NCI-H774 (cell line): ENCODE measurements at places on chromosomes 5 and 9.

- no peak for DNase-seq
Measured at GRCh38 chr9:137619240-137620047, 639 bp downstream of the EHMT1 start.

- no peak for DNase-seq
Measured at GRCh38 chr9:22049411-22049810, 40.3 kb upstream of the CDKN2B start.

DNA sequence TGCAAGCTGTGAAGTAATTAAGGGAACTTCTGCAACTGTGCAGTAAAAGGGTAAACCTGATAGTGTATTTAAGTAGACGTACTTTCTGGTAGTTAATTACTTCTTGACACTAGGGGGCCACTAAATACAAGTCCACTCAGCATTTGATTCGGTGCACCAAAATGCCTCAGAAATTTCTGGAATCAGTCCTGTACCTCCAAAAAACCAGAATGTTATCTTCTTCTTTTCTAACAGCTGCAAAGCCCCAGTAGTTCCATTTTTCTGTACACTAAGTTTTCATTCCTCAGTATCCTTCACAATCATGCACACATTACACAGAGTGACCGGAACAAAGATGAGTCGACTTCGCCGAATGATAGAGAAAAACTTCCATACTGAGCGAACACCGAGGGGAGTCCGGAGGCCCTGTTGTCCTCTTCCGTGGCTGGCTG is 484 bp downstream of the GFM2 start:
- no peak for DNase-seq

DNA sequence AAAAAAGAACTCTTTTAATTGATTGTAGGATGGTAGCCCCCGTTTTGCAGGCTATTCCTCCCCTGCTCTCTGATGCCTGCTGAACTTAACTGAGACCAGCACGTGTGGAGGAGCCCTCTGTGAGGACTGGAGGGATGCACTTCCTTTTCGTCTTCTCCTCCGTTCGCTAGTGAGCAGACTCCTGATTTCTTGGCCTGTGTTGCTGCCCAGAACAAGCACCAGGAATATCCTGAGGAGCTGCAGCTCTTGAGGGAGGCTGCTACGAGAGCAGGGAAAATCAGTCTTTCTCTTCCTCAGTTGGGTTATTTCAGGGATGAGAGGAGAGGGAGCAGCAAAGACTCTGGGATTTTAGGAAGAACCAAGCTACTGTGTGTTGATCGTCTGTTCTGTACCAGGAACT is 74.7 kb downstream of the ARHGAP26 start:
- no peak for DNase-seq

GRCh38 chr9:12908895-12909294 is 134.1 kb downstream of the LURAP1L start:
- peak; percentile 43 for DNase-seq

DNA sequence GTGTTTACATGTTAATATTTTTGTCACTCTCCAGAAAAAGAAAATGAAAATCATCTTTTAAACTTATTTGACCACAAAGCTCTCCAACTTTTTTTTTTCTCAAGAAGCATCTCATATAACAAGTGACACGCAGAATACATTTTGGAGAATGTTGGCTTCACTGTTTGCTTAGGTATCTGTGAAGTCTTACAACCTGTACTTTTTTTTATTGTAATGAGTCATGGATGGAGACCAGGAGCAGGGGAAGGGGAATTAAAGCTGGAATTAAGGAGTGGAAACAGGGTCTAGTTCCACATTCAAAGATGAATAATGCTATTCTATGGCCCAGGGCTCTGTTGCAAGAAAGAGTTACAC is 211.9 kb downstream of the MAN2A1 start:
- no peak for DNase-seq

DNA sequence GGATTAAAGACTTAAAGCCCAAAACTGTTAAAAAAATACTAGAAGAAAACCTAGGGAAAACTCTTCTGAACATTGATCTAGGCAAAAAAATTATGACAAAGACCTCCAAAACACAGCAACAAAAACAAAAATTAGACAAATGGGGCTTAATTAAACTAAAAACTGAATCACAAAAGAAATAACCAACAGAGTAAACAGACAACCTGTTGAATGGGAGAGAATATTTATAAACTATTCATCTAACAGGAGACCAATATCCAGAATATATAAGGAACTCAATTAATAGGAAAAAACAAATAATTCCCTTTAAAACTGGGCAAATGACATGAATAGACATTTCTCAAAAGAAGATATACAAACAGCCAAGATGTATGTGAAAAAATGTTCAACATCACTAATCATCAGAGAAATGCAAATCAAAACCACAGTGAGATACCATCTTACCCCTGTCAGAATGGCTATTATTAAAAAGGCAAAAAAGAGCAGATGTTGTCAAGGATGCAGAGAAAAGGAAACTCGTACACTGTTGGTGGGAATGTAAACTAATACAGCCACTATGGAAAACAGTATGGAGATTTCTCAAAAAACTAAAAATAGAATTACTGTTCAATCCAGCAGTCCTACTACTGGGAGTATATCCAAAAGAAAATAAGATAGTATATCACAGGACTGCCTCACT is 50.2 kb upstream of the TLX3 start:
- no peak for DNase-seq

DNA sequence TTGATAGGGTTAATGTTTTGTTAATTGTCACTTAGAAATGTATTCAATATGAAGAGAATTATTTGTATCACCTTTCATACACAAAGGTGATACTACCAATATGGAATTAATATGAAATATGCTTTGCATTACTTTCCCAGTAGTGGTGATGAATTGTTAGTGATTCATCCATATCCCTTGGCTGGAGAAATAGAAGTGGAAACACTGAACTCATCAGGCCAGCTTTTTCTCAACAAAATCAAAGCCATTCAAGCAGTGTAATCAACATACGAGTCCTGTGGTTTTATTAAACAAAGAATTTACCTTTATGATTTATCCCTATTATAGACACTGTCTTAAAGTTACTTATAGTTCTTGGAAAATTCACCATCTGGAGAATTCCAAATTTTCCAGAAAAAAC is 264.0 kb upstream of the MEF2C start:
- DNase-seq = no peak

DNA sequence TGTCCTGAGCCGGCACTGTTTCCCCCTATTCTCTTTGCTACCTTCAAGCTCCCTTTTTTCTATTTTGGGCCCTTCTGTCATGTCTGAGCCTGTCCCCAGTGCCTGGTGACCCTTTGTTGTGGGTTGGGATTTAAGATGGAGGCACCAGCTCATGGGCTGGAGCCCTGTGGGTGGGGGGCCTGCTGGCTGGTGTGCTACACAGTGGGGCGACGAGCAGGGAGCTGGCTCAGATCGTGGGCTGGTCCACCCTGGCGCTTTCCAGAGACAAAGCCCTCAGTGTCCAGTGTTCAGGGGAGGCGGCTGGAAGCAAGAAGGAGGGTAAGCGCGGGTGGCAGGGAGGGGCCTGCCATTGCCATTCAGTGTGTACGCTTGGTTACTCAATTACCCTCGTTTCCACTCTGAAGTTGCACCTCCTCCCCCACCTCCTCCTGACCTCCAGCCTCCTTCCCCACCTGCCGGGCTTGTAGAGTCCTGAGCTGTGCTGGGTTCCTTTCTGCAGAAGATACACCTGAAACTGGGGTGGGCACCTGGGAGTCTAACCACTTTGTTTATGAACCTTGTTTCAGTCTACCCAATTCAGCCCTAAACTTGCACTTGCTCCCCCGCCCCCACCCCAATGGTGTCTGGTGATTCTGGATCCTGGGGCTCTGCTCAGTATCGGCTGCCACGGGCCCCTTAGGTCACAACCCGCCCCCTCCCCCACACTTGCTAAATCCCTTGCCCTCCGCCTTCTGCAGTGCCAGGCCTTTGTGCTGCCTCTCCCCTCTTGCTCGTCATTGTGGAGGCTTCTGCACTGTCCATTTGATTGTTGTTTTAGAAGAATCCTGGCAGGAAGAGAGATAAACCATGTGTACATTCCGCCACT is 49.9 kb downstream of the MVB12B start:
- no peak for DNase-seq

- DNase-seq = no peak
Measured at GRCh38 chr5:122352331-122352730, 40.3 kb downstream of the SNCAIP start.

- no peak for DNase-seq
Measured at GRCh38 chr9:95831810-95832209, 43.7 kb upstream of the ERCC6L2 start.

GRCh38 chr5:11390291-11390767 is 513.9 kb downstream of the CTNND2 start:
- DNase-seq = no peak

GRCh38 chr5:34690301-34690700 is 34.2 kb downstream of the RAI14 start:
- no peak for DNase-seq

DNA sequence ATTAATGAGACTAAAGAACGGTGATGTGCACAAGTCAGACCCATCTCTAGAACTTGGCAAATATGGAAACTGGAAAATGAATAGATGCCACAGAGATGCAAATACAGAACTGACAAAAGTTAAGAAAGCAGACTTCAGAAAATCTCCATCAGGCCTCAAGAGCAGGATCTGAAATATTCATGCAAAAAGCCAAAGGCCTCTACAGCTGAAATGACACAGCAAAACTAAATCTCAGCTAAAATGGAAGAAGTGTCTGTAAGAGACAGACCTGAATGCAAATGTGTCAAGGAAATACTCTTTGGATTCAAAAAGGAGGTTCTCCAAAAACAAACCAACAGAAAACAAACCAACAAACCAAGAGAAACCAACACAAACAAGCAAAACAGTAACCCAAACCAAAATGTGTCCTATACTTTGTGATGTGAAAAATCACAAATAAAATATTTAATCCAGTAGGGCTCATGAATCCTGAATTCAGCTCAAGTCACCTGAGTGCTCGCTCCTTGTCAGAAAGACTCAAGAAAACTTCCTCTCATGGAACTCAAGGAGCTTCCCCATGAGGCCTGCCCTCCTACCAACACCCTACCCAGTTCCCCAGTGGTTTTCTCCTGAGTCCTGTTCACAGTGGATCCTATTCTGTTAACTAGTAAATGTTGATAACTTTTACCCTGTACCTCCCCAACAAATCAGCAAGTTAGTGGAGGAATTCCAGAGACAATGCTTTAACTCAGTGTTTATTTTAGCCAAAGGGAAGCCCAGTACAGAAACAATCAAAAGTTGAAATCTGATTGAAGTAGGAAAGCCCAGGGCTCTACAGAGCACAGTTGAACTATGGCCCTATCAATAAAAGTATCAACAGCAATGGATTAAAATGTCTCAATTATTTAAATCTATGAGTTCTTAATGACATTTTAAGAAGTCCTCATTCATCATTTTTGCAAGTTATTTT is 14.6 kb downstream of the MRPS27 start:
- no peak for DNase-seq

DNA sequence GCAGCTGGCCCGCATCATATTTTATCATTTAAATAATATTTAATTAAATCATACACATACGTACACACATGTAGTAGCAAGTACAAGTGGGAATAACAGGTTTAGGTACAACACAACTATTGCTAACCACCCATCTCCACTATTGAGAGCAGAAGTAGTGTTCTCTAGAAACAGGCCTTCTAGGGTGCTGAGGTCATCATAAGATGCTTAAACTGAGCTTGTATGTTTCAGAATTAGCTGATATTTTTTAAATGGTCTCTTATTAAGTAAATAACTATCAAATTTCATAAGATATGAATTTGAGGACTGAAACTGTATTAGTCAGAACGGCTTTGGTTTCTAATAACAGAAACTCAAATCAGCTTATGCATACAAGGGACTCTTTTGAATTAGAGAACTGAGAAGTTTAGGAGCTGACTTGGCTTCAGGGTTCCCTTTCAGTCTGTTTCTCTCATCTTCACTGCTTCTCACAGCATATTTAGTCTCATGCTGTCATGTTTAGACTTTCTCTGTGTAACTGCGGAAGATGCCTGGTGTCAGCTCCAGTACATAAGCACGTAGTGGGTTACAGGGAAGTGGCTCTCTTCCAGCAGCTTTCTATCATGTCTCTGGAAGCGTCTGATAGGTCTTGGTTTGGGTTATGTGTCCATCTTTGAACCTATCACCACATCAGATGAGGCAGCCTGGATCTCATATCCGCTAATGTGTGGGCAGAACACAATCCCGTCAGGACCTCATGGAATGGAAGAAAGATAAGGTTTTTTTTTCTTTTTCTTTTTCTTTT is 25.0 kb upstream of the OCLN start:
- no peak for DNase-seq

GRCh38 chr5:14373685-14374084 is 207.9 kb upstream of the OTULINL start:
- no peak for DNase-seq

- DNase-seq = no peak
Measured at GRCh38 chr9:109972026-109972882, 192.3 kb downstream of the PALM2AKAP2 start.

DNA sequence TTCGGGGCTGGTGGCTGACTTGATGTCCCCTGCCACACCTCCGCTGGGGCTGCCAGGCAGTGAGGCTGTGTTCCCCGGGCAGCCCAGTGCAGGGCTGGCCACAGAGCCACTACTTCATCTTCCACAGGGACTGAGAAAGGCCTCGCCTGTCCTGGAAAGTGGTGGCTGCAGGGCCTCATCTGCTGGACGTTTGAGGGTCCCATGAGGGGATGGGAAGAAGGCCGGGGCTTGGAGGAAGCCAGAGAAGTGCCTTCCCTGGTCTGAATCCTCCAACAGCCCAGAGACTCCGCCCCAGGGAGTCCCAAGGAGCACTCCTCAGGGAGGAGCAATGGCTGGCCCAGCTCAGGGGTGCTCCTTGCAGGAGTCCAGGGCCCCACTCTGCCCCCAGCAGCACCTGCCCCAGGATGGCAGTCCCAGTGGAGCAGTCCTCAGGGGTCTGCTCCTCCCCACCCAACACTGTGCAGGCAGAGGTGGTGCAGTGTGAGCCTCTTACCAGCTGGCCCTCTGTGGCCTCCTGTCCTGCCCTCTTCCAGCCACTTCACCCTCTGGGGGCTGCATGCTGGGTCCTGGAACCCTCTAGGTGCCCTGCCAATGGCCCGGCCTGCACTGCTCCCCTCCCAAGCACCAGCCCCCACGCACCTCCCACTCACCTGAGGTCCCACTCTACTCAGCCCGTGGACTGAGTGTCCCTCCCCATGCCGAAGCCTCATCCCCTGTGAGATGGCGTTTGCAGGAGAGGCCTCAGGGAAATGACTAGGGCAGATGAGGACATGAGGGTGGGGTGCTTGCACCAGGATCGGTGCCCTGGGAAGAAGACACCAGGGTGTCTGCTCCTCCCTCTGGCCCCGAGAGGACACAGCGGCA is 47.3 kb upstream of the COL5A1 start:
- DNase-seq = no peak

DNA sequence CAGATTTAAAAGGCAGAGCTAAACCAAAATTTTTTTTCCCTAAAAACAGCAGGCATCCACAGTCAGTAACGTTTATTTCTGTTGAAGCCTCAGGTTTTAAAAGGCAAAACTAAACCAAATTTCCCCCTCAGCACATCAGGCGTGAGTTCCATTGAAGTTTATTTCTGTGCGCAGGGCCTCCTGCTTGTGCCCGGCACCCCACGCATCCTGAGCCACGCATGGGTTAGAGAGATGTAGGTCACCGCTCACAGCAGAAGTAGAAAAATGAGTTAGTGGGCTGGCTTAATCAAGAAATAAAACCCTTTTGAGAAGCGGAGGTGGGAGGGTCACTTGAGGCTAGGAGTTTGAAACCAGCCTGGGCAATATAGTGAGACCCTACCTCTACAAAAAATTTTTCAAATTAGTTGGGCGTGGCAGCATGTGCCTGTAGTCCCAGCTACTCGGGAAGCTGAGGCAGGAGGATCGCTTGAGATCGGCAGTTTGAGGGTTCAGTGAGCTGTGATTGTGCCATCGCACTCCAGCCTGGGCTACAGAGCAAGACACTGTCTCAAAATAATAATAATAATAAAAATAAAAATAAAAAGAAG is 75.6 kb upstream of the SPIN1 start:
- no peak for DNase-seq
